ENCODE measurements at places on chromosomes 16 and 17.

- DNase-seq, result no peak
Observed at GRCh38 chr16:11582157-11582814, 4.4 kb downstream of the LITAF start.

GRCh38 chr16:28998837-28999236 is 14.0 kb downstream of the LAT start:
- DNase-seq, result no peak

DNA sequence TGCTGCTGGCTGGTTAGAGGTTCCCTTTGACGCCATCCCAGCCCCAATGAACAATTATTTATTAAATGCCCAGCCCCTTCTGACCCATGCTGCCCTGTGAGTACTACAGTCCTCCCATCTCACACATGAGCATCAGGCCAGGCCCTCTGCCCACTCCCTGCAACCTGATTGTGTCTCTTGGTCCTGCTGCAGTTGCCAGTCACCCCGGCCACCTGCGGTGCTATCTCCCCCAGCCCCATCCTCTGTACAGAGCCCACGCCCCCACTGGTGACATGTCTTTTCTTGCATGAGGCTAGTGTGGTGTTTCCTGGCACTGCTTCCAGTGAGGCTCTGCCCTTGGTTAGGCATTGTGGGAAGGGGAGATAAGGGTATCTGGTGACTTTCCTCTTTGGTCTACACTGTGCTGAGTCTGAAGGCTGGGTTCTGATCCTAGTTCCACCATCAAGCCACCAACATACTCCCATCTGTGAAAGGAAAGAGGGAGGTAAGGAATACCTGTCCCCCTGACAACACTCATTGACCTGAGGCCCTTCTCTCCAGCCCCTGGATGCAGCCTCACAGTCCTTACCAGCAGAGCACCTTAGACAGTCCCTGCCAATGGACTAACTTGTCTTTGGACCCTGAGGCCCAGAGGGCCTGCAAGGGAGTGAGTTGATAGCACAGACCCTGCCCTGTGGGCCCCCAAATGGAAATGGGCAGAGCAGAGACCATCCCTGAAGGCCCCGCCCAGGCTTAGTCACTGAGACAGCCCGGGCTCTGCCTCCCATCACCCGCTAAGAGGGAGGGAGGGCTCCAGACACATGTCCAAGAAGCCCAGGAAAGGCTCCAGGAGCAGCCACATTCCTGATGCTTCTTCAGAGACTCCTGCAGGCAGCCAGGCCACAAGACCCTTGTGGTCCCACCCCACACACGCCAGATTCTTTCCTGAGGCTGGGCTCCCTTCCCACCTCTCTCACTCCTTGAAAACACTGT is 11.3 kb downstream of the CX3CL1 start:
- no peak for DNase-seq

DNA sequence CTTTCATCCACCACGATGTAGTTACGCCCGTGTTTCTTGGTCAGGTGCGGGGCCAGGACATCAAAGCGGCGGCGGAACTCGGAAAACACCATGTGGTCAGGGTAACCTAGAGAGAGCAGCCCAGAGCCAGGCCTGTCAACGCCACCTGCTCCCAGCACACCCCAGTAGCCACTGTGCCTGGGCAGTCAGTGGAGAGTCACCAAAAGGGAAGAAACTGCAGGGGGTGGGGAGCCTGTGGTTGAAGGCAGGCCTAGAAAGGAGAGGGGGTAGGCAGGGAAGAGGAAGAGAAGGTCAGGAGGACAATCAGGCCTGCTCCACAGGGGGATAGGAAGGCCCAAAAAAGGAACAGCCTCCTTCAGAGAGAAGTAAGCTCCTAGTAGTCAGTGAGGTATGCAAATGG is 64.1 kb downstream of the PIPOX start:
- no peak for DNase-seq

- DNase-seq, result no peak
Observed at GRCh38 chr16:30416624-30417528, 9.5 kb downstream of the ZNF771 start.

GRCh38 chr16:8600144-8600775 is 9.9 kb upstream of the TMEM114 start:
- DNase-seq, result no peak

- peak; percentile 22 for DNase-seq
Observed at GRCh38 chr16:53892155-53892554, 188.2 kb downstream of the FTO start.

- no peak for DNase-seq
Observed at GRCh38 chr16:152141-153128, at the start of gene HBZ. HBZ (plus strand) TSS chr16:152644; CDS start chr16:152910, 266 bp downstream.

DNA sequence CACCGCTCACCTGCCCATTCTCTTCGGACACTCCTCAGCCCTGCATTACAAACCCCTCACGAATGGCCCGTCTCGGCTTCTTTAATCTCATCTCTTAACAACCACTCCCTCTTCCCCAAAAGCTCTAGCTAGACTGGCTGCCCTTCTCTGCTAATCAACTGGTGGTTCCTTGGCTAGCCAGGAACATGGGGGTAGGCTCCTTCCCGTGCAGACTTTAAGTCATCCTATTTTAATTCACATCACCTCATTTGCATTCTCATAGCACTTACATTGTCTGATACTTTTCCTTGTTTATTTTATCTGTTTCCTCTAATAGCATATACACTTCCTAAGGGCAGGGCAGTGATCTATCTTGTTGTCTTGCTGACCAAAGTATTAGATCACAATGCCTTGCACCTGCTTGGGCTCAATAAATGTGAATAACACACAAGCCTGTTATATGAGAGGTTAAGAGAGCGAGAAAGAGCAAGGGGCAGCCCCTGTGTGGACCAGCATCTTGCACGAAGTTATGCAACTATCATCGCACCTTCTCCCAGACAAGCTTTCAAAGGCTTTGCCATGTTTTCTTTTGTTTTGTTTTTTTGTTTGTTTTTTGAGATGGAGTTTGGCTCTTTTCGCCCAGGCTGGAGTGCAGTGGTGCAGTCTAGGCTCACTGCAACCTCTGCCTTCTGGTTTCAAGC is 9.8 kb downstream of the TP53 start:
- DNase-seq, result no peak

DNA sequence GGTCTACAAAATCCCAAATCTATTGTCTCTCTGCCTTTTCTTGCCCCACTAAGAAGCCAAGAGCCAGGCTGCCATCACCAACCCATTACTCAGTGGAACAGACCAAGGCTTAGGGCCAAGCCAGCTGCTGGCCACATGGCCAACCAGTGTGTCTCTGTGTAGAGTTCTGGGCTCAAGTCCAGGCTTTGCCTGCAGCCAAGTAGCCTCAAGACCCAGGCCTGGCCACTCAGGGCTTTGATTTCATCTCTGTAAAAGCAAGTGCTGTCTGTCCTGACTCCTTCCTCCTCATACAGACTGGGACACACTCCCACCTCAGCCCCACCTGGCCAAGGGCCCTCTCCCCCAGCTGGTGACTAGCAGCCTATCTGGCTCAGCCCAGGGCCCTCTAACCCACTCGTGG is 14.6 kb downstream of the SREBF1 start:
- no peak for DNase-seq

GRCh38 chr16:89613231-89613953 is at the start of gene DPEP1:
DPEP1 (plus strand) TSS chr16:89613642; CDS start chr16:89630411, 16,769 bp downstream.
- DNase-seq, result no peak

DNA sequence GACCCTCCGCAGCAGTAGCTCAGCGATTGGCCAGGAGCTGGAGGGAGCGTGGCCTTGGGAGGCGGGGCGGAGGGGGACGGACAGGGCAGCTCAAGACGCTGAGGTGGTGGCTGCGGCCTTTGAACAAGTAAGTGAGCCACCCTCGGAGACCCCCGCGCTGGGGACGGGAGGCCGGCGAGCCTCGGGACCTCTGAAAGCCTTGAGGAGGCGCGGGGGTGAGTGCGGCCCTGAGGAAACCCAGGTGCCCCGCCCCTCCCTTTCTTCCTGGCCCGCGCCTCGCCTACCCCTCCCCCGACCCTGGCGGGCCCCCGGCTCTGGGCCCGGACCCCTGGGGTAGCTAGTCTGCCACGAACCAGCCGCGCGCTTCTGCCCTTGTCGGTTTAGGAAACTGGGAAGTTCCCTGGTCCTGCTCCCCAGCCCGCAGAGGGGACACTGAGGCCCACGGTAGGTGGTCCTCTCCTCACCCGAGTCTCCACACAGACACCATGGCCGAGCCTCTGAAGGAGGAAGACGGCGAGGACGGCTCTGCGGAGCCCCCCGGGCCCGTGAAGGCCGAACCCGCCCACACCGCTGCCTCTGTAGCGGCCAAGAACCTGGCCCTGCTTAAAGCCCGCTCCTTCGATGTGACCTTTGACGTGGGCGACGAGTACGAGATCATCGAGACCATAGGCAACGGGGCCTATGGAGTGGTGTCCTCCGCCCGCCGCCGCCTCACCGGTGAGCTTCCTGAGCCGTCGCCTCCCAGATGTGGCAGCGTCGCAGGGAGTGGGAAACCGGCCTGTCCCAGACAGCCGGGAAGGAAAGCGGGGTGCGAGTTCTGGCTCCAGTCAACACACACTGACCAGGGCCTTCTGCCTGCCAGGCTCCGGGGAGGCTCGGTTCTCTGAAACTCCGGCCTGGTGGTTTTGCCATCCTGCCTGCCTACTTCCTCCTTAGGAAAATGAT is at the start of gene MAPK7:
Gene MAPK7, plus strand, starts transcription at position 83 of the 945 bp plus-strand sequence. Its CDS starts 403 bp downstream, at position 486.
- DNase-seq, result no peak

DNA sequence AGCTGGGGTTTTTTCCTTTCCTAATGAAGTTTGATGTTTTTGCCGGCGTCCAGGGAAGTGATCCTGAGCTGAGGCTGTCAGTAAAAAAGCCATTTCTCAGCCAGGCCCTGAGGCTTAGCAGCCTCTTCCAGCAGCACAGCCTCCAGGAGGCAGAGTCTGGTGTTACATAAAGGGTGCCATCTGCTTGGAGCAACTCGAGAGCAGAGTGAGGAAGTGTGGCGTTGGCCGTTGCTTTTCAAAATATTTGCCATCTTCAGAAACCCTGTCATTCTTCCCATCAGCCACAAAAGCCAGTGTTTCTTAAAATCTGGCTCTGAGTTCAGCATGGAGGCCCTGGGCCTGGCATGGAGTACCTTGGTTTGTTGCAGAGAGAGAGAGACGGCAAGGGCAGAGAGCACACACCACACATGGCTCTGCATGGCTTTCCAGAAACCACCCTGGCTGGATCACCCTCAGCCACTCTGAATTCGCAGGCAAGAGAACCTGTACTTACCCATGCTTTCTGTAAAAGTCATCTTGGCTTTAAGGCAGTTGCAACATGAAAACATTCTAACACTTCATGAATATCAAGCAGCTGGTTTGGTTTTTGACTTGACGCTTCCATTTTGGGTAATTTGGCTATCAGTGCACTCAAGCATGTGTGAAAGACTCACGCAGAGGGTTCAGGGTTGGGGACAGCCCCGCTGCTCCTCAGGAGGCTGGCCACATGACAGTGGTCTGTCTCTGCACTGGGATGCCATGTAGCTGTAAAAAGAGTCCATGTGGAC is 21.0 kb downstream of the PMM2 start:
- DNase-seq, result no peak

GRCh38 chr16:13863075-13863765 is 56.7 kb upstream of the ERCC4 start:
- no peak for DNase-seq

- DNase-seq, result no peak
Observed at GRCh38 chr17:67211742-67212141, 33.3 kb downstream of the HELZ start.

- no peak for DNase-seq
Observed at GRCh38 chr16:48008011-48008525, 147.7 kb downstream of the ABCC12 start.

- no peak for DNase-seq
Observed at GRCh38 chr16:10405386-10405939, 19.6 kb downstream of the ATF7IP2 start.

DNA sequence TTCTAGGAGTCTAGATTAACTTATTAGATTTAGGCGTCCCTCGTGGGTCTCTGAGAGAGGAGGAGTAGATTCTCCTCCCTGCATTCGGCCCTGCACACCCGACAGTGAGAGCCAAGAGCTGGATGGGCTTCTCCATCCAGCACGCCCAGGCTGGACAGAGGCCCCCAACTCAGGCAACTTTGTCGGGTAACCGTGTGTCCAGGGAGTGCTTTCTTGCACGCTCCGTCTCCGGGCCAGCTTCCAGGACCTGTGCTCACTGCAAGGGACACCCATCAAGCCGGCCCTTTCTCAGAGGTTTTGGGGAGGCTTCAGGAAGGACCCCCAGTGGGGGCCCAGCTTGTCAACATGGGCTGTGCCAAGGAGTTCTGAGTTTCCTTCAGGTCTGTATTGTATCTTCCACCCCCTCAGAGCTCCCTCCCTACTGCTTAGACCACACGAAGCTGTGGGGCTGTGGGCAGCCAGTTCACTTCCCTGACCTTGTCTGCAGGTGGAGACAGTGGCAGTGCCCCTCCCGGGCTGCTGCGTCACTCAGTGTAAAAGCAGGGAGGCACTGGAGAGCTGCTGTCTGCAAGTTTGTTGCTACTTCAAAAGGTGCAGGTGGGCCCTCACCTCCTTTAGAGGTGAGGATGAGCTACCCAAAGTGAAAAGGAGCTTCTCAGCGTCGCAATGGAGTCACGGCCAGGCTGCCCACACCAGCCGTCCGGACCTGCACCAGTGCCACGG is 24.0 kb upstream of the C16orf78 start:
- DNase-seq, result no peak

DNA sequence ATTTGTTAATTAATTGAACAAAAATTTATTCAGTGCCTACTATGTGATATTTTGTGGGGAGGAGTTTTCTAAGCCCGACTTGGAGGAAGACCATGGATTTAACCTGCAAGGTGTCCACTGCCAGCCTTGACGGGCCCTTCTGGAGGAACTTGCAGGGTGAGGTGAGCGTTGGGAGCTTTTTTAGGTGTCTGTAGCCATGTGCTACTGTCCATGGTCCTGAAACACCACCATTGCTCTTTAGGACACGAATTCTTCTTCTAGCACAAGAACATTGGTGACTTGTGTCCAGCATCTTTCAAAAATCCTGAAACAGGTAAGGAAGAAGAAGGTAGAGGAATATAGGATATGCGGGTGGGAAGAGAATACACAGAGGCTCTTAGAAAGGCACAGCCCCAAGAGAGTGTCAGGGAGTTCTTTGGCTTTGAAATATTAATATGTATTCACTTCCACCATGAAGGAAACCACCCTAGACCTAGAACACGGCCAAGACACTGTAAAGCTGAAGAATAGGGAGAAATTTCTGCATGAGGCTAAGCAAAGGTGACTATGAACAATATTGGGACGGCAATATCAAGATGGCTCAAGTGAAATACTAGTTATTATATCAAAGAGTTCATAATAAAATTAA is 27.9 kb upstream of the OR4D1 start:
- DNase-seq, result peak; percentile 8

- no peak for DNase-seq
Observed at GRCh38 chr16:75294773-75295459, 43.5 kb upstream of the BCAR1 start.

GRCh38 chr17:44043272-44043696 is 23.2 kb downstream of the LSM12 start:
- no peak for DNase-seq

DNA sequence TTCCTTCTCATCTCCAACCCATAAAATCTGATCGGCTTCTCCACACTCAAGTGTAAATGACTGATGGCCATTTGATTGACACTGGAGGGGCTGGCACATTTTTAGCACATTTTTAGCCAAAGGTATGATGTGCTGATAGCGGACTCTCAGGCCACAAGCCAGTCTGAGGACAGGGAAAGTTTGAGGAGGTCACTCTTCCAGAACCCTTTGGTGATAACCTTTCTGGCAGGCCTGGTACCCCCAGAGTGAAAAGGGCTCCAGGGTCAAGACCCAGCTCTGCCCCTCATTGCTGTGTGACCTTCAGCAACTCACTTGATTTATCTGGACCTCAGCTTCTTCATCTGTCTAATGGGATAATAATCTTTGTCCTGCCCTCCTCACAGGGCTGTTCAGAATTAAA is 1.7 kb upstream of the NLRC5 start:
- DNase-seq, result no peak

GRCh38 chr16:13919330-13919682 is 648 bp upstream of the ERCC4 start:
- no peak for DNase-seq
